ENCODE measurements at places on chromosomes 3 and 15.

DNA sequence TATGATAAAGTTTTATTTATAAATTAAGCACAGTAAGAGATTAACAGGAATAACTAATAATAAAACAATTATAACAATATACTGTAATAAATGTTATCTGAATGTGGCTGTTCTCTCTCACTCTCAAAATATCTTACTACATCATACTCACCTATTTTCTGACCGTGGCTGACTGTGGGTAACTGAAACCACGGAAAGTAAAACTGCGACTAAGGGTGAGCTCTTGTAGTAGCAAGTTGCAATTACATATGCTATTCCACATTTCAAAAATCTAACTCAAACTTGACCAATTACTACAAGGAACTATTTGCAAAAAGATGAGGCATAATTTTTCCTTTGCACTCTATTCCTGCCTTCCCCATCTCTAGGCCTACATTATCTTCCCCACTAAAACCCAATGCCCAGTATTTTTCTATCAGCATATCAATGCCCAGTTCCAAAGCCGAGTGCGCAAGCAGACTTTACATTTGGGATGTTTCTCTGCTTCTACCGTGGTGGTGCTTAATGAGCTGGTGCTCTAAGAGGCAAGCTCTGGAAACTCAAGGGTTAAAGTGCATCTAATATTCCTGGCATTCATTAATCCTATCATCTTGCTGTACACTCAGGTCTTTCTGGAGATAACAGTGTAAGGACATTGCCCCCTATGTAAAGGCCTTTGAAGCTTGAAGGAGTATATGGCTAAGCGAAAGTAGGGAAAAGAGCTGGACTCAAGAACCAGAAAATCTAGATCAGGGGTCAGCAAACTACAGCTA lies 6.7 kb downstream of the PCYT1A start:
- no peak for DNase-seq

DNA sequence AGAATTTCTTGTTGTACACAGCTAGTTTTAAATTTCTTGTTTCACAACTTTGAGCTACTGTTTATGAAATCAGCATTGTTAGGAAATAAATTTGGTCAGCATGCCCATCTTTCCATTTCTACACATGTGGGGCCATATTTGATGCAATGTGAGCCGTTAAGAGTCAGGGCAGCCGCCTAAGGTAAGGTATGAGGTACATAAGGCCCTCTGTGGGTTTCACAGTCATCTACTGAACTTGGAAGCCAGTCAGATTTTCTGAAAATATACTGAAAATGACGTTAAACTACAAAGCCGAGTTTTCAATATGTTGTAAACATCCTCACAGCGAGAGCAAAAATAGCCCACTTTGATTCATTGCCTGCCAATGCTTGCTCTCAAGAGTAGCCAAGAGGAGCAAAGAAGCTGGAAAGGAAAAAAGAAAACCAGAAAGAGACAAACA lies 94.7 kb upstream of the PDZRN3 start:
- no peak for DNase-seq

- DNase-seq = no peak
Measured at GRCh38 chr15:64842096-64842939, 603 bp downstream of the PLEKHO2 start.

DNA sequence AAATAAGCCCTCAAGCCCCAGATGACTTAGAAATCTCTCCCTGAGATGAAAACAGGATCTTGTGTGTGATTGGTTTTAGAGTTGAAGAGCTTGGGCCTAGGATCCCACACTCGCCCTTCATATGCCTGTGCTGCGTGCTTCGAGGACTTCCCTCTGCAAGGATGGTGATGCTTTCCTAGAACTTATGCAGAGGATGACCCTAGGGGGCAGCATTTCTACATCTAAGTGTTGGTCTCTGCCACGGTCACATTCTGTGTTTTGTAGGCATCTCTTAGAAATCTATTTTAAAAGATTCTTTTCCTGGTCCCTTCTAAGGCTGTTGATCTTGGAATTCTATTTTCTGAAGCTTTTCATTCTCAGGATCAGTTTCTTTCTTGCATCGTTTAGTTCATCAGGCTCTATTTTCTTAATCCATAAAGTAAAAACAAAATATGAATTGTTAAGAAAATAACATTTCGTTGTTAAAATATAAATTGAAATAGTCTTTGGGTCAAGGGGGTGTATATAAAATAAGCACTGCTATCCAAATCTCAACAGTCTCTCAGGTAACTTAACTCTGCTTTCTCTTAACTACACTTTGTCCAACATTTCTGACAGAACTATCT lies 45.7 kb downstream of the WDR76 start:
- no peak for DNase-seq

- DNase-seq = no peak
Measured at GRCh38 chr3:63914312-63914711, 2.1 kb upstream of the SCAANT1 start.

GRCh38 chr15:58141894-58142293 lies 3.7 kb downstream of the AQP9 start:
- no peak for DNase-seq

Measured in activated T-helper 2 cell treated with anti-CD3 and anti-CD28 coated beads, Interferon-gamma antibody, Interleukin-2, Interleukin-4, amounts not matched to agents 10 μg/mL and 5 μg/mL and 100 μg/mL, durations not matched to agents 14 hours and 24 hours and 36 hours (primary cell).